Stimulated activated CD8-positive, alpha-beta memory T cell treated with anti-CD3 and anti-CD28 coated beads, Interleukin-12 subunit alpha, Interleukin-12 subunit beta, amount 100 ng/mL, for 1 hour (primary cell): ENCODE measurements at places on chromosomes 13 and 19.

GRCh38 chr19:44499559-44499958 lies 763 bp downstream of the ZNF180 start:
- no peak for DNase-seq

GRCh38 chr13:37929308-37929707 lies 59.7 kb upstream of the TRPC4 start:
- no peak for DNase-seq

- DNase-seq = no peak
Observed at GRCh38 chr13:46160065-46160464, 21.9 kb downstream of the LCP1 start.

DNA sequence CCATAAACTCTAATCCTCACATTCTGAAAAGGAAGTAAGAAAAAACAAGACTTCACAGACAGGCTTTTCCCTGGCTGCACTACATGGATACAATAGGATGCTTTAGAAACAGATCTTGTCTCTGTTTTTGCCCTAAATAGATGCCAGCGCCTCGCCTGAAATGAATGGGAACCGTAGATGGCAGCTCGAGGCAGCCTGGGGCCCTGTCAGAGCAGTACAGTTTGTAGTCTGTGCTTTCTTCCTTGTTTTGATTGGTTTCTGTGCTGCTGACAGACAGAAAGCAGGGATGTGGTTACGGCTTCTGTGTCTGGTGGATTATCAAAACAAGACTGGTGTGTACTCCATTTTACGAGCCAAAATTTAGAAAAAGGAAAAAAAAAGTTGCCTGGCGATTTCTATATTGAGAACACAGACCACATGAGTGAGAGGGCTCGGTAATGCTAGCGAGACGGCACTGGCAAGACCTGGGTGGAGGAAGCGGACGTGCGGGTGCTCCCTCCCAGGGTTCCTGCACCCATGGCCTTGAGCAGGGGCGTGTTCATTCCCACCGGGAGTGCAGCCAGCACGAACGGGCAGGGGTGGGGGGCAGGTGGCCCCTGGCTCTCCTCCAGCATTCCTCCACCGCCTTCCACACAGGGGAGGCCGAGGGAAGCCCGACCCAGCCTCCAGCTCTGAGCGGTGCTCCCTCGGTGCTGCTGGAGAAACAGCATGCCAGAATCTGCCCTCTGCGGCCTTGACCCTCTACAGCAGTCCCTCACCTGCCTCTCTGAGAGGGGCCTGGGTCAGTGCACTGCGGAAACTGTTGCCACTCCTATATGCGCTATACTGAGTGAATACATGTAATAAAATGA lies 37.6 kb upstream of the C1QTNF9 start:
- no peak for DNase-seq

- no peak for DNase-seq
Observed at GRCh38 chr13:72127031-72127430, 260.0 kb upstream of the DACH1 start.

DNA sequence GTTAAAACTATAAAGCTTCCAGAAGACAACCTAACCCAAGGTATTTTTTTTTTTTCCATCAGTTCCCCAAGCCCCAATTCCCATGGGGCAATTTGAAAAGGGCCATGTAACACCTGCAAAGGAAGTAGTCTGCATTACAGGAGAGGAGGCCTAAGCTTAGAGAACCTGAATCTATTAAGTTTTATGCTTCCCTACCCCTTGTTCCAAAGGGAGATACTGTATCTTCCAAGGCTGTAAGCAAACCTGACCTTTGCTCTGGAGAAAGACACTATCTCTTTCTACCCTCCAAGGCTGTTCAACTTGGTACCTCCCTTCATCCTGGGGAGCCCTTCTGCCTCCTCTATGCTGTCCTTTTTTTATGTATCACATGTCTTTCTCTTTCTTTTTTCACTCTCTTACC lies 15.0 kb downstream of the KATNAL1 start:
- no peak for DNase-seq

GRCh38 chr13:29936051-29936813 lies 85.8 kb upstream of the UBL3 start:
- no peak for DNase-seq

DNA sequence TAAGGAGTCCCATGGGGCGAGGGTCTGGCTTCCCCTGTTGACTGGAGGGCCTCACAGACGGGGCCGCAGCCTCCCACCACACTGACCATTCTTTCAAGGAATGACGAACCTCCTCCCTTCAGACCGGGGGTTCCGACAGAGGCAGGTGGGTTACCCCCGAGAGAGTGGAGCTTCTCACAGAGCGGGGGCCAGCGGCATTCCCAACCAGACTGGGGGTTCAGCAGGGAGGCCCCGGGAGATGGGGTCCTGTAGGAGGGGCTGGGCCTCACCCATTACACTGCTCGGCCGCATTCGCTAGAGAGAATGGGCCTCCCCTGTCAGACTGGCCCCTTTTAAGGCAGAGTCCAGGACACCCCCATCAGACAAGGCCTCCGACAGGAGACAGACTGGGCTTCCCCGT lies 15.6 kb upstream of the C2CD4C start:
- no peak for DNase-seq

DNA sequence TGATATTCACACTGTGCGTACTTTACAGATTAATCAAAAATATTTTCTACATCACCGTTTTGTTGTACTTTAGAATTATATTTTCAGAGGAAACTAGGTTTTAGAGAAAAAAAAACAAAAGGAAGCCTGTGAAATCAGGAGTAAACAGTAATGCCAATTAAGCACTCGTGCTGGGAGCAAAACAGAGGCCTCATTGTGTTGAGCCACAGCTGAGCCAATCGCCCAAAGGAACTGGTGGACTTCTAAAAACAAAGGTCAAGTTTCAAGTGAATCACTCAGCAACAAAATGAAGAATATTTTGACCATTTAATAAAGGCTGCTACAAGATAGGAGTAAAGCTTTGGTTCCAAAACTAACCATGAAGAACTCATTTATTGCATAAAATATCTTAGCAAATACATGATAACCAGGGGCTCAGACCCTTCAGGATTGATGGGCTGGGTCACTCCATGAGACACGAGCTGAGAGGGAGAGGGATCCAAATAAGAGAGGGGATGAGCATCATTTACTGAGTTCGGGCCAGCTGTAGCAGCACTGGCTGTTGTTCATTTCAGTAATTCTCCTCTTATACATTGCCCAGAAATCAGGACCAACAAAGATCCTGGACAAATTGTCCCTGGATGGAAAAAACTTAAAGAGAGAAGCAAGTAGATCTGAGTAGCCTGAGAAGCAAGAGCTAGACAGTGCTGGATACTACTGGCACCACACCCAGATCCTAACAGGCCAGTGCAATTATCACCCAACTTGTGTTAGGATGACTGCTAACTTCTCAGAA lies 8.3 kb upstream of the NALCN start:
- DNase-seq = no peak

DNA sequence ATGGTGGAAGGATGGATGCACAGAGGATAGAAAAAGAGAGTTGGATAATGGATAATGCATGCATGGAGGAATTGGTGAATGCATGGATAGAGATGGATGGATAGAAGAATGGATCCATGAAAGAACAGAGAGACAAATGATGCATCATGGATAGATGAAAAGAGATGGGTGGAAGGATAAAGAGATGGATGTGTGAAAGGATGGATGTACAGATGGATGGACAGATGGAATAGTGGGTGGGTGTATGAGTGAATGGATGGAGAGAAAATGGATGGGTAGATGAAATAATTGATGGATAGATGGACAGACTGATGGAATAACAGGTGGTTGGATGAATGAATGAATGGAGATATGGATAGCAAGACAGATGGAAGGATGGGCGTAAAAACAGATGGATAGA lies 25.7 kb downstream of the OLFM2 start:
- no peak for DNase-seq

DNA sequence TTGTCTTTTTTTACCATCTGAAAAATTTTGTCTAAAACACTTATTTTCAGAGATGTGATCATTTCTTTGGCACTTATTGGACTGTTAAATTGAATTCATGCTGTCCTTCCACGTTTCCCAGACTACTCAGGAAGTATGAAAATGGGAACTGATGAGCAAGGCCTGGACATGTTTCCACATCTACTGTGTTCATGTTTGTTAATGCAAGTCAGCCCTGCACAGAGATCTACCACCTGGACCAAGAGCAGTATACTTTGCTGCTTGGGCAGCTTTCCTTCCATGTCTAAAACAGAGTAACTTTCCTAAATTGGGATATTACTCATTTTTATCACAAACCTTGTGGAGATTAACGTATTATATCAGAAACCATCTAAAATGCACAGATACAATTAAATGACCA lies 687.4 kb downstream of the DIAPH3 start:
- DNase-seq = no peak

DNA sequence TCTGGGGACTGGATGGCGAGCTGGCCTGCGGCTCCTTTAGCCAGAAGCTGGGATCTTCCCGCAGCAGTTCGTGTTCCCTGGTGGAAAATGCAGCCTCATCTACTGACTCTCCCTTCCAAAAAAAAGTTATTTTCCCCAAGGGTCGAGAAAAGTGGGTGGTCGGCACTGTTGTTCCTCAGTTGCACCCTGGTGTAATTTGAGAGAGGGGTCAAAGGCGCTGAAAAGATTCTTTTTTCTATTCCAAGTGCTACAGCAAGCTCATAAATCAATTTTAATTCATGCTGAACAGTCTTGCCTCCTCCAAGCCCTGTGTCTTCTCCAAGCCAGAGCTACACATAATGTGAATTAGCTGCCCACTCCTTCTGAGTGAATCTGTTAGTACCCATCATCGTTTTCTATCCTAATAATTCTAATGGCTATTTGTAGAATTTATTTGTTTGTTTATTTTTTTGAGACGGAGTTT lies 774 bp downstream of the SLC25A15 start:
- no peak for DNase-seq

DNA sequence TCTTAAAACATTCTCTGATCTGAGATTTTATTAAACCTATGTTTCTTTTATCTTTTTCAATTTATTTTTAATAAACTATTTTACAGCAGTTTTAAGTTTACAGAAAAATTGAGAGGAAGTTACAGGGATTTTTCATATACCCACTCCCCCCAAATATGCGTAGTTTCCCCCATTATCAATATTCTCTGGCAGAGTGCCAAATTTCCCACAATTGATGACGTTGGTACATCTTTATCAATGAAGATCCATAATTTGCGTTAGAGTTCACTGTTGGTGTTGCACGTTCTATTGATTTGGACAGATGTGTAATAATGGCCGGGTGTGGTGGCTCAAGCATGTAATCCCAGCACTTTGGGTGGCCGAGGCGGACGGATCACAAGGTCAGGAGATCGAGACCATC lies 1063.0 kb upstream of the ATXN8OS start:
- no peak for DNase-seq

DNA sequence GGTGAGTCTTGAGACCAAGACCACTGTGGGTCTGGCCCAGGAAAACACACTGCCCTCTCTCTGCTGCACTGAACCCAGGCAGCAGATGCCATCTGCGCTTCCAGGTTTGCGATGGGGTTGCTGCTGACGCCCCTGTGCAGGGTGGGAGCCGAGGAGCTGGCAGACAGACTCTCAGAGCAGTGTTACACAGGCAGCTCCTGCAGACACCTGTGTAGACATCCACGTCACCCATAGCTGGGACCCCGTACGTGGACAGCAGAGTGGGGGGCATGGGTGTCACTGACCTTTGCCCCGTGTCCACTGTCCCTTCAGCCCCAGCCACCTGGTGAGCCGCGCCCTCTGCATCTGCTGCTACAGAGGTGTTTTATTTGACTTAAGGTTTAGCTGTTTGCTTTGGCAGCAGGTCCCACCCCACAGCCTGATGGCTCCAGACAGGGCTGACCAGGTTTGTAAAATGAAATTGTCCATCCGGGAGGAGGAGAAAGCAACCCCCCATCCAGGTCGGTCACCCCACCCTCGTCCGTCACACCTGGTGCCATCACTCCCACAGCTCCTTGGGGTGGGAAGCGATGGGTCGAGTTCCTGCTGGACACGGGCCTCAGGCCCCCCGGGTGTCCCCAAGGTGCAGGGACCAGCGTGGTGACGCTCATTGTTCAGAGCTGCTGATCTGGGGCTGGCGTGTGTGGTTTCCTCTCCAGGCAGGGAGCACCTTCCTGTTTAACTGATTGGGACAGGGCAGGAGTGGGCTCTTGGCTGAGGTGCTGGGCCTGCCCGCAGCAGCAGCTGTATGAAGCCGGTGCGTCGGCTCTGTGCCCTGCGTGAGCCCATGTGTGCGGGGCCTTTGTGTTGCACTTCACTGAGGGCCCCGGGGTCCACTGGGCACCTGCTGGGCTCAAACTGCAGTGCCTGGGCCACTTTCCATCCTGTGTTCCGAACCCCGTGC lies 28.4 kb downstream of the MCF2L start:
- no peak for DNase-seq

- DNase-seq = no peak
Observed at GRCh38 chr19:29779921-29780320, 31.9 kb upstream of the CCNE1 start.

GRCh38 chr13:48126944-48127830 lies 32.3 kb upstream of the MED4 start:
- DNase-seq = peak; percentile 2

- DNase-seq = peak; percentile 40
Observed at GRCh38 chr19:12668932-12669269, 2.3 kb downstream of the WDR83 start.

GRCh38 chr13:107866032-107866940 lies 349.1 kb downstream of the LIG4 start:
- no peak for DNase-seq

DNA sequence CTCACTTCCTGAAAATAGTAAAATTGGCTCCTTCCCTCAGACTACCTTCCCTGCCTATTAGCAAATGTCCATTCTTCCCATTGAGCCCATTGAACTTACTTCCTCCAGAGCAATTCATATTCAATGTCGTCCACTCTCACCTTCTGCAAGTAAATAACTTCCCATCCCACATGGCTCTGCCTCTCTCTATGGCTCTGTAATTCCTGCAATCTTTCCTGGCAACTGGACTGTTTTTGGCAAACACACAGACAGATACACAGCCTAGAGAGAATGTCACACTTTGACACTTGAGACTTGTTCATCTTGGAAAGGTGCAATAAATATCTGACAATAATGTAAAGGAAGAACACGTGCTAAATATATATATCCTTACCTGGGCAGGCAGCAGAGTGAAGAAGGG lies 18.3 kb downstream of the UQCRFS1 start:
- no peak for DNase-seq

GRCh38 chr19:54416695-54417491 lies 1.6 kb downstream of the TTYH1 start:
- no peak for DNase-seq

- no peak for DNase-seq
Observed at GRCh38 chr13:39108783-39109182, 70.5 kb downstream of the NHLRC3 start.

DNA sequence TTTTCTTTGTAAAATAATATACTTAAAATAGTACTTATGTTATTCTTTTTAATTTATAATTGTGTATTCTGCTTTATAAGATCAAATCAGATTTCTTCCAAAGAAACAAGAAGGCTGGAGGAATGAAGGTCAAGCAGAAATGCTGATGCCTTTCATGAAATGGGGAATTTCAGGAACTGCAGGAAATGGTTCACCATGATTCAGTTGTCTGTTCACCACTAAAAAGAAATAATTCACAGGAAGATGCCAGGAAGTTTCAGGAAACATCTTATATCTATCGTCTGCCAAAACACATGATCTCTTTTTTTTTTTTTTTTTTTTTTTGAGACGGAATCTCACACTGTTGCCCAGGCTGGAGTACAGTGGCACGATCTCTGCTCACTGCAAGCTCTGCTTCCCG lies 15.7 kb upstream of the SCEL start:
- DNase-seq = no peak
